ENCODE measurements at places on chromosomes 2 and 18. TPM values are rescaled to one million over a fixed set of nuclear protein-coding genes. Genes with fewer than 3 reads are reported as not detected.

The L3MBTL4 gene
- 2.4 TPM for total RNA-seq

The FBXO15 gene
- 1.5 TPM for total RNA-seq

The TP53I3 gene
- 13.9 TPM for total RNA-seq

The VWC2L gene
- not detected for total RNA-seq

The COA5 gene
- total RNA-seq = 27.8 TPM

DNA sequence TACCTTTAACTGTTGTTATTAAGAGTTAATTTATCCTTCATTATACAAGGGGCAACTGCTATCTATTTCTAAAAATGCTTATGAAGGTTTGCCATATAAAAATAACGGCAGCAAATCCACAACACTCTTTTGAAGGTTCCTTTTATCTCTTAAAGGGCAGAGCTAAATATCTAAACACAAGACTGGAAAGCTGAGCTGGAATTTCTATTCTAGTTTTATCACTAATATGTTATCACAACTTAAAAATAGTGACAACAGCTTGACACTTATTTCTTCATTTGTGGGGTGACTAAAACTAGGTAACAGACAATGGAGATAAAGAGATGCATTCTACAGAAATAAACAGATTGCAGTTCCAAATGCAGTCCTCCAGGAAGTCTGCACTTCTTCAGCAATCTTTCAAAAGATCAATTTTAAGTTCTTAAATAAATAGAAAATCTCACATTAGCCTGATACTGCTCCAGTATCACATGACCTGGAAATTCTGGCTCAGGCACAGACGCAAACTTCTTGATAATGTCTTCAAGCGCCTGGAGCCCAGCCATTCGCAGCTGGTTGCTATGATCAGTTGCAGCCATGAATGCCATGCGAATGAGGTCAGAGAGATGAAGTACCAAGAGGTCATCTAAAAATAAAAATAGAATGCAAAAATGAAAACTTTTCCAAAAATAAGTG, 54.0 kb upstream of the STRN start:
- DNase-seq = no peak

DNA sequence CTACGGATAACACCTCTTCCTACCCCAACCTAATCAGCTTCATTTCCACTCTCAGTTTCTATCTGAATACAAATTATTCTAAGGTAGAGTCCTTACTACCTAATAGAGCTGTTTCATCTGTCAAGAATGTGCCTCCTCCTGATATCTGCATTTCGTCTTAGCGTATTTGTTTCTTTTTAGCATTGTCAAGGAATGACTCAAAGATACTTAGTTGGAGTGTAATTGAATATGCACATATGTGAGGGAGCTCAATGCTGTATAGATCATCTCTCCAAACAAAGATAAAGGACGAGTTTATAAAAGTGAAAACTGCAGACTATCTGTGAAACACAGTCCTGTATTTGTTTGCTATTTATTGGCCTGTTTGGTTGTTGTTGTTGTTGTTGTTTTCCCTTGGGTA, 2059.4 kb upstream of the CELF4 start:
- DNase-seq = no peak

- no peak for DNase-seq
Measured at GRCh38 chr2:40513201-40513600, 61.3 kb upstream of the SLC8A1 start.

DNA sequence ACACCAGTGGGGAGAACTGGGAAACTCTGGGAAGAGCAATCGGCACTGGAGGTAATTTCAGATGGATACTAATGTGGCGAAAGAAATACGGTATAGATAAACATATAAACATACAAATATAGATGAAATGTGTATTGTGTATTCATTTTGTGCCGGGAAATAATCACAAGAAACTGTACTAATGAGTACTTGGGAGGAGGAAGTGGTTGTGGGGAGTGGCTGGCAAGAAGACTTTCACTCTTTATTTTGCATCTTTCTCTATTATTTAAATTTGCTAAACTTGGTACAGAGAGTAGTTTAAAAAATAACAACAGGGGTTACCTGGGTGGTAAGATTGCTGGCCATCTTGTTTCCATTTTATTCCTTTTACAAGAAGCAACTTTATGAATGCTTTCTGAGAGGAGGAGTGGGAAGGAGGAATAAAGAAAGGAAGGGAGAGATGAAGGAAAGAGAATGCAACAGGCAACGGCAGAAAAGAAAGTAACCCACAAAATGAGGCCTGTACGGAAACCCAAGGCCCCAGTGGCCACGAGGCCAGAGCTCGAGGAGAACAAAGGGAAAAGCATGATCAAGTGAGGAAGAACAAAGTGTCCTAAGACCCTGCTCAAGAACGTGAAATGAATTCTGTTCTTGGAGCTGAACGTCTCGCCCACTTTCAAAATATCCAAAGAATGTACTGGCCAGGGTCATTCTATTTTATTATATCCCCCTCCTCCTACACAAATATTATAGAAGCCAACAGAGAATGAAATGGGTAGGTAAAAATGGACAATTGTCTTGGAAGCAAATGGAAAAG, 45.2 kb downstream of the FAM178B start:
- no peak for DNase-seq

- no peak for DNase-seq
Measured at GRCh38 chr2:102103284-102103683, 39.3 kb upstream of the IL1R1 start.

GRCh38 chr18:7598167-7599047, 31.3 kb downstream of the PTPRM start:
- DNase-seq = no peak

DNA sequence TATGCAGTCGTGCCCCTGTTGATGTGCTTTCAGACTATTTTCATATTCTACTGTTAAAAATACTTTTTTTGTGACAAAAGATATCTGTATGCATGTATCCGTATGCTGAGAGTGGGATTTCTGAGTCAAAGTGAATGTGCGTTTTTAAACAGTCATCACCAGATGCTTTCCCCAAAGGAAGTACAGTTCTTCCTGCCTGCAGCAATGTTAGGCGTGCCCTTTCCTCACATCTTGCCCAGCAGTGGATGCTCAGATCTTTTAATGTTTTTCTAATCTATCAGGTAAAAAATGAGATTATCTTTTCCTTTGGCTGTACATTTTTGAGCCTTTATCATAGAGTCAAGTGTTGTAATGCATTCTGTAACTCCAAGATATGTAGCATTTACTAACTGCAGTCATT, 111.7 kb downstream of the PTPRM start:
- DNase-seq = no peak

- DNase-seq = no peak
Measured at GRCh38 chr18:33154049-33154448, 286.5 kb downstream of the CCDC178 start.

DNA sequence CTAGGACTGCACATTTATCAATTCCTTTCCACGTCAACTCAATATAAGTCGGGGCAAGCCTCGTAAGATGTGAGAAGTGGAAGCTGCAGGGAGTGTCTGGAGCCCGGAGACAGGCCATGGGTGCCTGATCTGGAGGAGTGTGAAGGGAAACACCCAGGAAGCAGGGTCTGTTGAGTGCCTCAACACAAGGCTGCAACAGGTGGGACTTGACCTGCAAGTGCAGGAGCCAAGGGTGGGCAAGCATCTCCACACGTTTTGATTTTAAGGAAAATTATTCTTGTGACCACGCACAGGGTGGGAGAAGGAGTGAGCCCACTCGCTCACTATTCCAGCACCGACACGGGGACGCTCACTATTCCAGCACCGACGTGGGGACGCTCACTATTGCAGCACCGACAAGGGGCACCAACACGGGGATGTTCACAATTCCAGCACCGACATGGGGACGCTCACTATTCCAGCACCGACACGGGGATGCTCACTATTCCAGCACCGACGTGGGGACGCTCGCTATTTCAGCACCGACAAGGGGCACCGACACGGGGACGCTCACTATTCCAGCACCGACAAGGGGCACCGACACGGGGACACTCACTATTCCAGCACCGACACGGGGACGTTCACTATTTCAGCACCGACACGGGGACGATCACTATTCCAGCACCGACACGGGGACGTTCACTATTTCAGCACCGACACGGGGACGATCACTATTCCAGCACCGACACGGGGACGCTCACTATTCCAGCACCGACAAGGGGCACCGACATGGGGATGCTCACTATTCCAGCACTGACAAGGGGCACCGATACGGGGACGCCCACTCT, 197.3 kb downstream of the EIPR1 start:
- DNase-seq = no peak

GRCh38 chr18:30486856-30487255, 555.7 kb downstream of the DSC3 start:
- DNase-seq = no peak
